Left ventricle myocardium inferior (tissue), 1 donor: ENCODE measurements at places on chromosomes 1 and 21. TPM values are rescaled to one million over a fixed set of nuclear protein-coding genes. Genes with fewer than 3 reads are reported as not detected.

GRCh38 chr1:224054012-224054411 is 59.9 kb upstream of the FBXO28 start:
- no peak overlapping the region for H3K27ac ChIP-seq
- H3K27me3 ChIP-seq = peaks cover 3% of the 10 kb centered on the region
- H3K4me3 ChIP-seq = no peak overlapping the region
- H3K36me3 ChIP-seq = no peaks in the 10 kb centered on the region

GRCh38 chr1:71586030-71586429 is 505.2 kb upstream of the ZRANB2 start:
- no peak overlapping the region for H3K4me3 ChIP-seq
- DNase-seq = no peak
- H3K36me3 ChIP-seq = no peaks in the 10 kb centered on the region
- H3K27me3 ChIP-seq = no peaks in the 10 kb centered on the region
- H3K27ac ChIP-seq = no peak overlapping the region

Gene INTS11
- 70.1 TPM for total RNA-seq

DNA sequence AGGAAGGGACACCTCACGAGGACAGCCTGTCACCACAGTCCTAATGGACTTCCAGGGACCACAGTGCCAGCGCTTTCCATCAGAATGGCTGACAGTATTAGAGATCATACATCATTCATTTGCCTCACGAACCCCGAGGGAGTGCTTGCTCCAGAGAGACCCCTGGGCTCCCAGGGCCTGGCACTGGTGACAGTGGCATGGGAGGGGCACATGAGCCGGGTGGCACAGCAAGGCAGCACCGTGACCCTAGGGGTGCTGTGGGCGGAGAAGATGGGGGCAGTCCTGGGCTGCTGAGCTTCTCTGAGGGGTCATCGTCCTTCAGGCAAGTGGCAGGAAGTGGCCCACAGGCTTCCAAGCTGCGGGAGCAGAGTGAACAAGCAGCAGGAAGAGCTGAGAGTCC is 16.4 kb upstream of the TSPEAR start:
- H3K4me1 ChIP-seq = peaks cover 7% of the 10 kb centered on the region
- peaks cover 54% of the 10 kb centered on the region for H3K27me3 ChIP-seq
- H3K4me3 ChIP-seq = no peak overlapping the region
- no peak overlapping the region for H3K27ac ChIP-seq
- no peak for DNase-seq
- H3K36me3 ChIP-seq = no peaks in the 10 kb centered on the region

DNA sequence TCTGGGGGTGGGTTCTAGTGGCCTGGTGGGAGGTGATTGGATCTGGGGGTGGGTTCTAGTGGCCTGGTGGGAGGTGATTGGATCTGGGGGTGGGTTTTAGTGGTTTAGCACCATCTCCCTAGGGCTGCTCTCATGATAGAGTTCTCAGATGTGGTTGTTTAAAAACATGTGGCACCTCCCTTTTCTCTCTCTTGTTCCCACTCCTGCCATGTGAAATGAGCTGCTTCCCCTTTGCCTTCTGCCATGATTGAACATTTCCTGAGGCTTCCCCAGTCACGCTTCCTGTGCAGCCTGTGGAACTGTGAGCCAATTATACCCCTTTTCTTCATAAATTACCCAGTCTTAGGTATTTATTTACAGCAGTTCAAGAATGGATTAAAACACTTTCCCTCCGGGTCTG is 327.3 kb upstream of the AJAP1 start:
- H3K4me3 ChIP-seq = no peak overlapping the region
- H3K4me1 ChIP-seq = no peaks in the 10 kb centered on the region
- H3K36me3 ChIP-seq = no peaks in the 10 kb centered on the region
- H3K27me3 ChIP-seq = peaks cover 73% of the 10 kb centered on the region
- DNase-seq = no peak
- H3K27ac ChIP-seq = no peak overlapping the region

DNA sequence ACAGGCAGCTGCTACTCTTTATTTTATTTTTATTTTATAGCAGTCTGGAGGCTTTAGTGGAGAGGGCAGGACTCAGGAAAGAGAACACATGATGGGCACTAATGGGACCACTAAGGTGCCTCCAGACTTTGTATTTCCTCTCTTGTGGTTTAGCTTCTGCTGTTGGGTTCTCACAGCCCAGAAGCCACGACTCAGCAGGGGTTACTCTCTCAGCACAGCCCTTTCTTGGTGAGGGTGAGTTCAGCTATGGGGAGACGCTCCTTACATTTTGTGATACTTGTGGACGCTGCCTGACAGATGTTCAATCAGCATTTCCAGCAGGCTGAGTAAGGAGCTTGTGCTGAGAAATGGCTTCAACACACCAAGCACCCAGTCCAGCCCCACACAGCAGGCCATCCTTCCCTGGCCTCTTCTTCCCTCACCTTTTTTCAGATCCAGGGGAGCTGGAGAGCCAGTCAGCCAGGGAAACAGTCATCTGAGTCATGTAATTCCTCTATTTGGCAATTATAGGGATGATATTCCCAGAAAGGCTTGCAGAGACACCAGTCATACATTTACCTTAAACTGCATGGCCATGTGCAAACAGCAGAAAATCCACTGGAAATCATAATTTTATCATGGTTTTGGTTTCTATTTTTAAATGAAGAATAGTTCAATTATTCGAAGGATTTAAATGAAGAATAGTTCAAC is 53.2 kb upstream of the RAB3GAP2 start:
- no peaks in the 10 kb centered on the region for H3K4me1 ChIP-seq
- no peaks in the 10 kb centered on the region for H3K27me3 ChIP-seq
- DNase-seq = no peak

DNA sequence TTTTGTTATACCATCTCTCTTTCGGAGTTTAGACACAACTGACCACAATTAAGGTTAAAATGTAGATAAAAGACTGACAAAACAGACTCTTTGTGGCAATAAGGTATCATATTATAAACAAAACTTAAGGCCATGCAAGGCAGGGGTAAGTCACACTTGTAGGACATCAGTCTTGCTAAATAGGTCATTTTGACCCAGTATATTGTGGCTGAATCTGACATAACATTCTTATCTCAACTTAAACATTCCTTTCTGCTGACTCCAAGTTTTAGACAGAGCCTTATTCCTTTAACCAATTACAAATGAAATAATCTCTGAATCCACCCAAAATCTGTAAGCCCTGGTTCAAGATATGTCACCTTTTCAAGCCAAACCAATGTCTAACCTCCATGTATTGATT is 733.4 kb upstream of the B3GALT2 start:
- H3K4me3 ChIP-seq = no peak overlapping the region
- H3K27me3 ChIP-seq = no peaks in the 10 kb centered on the region
- H3K36me3 ChIP-seq = no peaks in the 10 kb centered on the region
- no peak overlapping the region for H3K27ac ChIP-seq

- no peaks in the 10 kb centered on the region for H3K27me3 ChIP-seq
- H3K27ac ChIP-seq = peak overlapping the region; percentile 75
- H3K36me3 ChIP-seq = no peaks in the 10 kb centered on the region
- peak; percentile 42 for DNase-seq
Measured at GRCh38 chr1:27137544-27138075, 17.3 kb downstream of the SLC9A1 start.

Gene TNFAIP8L2
- total RNA-seq = 0.88 TPM

DNA sequence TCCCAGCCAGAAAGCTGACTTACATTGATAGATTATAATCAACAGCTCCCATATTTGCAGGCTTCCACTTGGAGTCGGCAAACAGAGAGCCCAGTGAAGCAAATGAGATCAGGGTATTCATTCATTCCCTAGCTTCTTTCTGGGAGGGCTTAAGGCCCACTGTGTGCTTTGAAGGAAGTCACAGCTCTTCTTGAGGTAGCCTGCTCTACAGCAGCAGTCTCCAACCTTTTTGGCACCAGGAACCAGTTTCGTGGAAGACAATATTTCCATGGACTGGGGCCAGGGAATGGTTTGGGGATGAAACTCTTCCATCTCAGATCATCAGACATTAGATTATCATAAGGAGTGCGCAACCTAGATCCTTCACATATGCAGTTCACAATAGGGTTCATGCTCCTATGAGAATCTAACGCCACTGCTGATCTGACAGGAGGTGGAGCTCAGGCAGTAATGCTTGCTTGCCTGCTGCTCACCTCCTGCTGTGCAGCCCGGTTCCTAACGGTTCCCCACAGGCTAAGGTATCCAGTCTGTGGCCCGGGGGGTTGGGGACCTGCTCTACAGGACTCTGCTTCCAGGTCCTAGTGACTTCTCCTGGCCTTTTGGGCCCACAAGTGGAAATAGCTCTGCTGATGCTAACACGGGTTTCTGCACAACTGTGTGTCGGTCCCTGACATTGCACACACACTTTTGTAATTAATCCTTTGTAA is 13.7 kb upstream of the ADAM30 start:
- no peak overlapping the region for H3K27ac ChIP-seq
- no peak overlapping the region for H3K4me3 ChIP-seq
- DNase-seq = no peak

GRCh38 chr1:192575499-192576189 is at the start of gene RGS1:
Gene RGS1, plus strand, starts transcription at chr1:192575773. Its CDS starts 20 bp downstream, at chr1:192575793.
- H3K36me3 ChIP-seq = no peaks in the 10 kb centered on the region
- H3K4me3 ChIP-seq = no peak within 1 kb of the TSS
- peak; percentile 16 for DNase-seq
- no peaks in the 10 kb centered on the region for H3K27me3 ChIP-seq
- no peak within 1 kb of the TSS for H3K27ac ChIP-seq

DNA sequence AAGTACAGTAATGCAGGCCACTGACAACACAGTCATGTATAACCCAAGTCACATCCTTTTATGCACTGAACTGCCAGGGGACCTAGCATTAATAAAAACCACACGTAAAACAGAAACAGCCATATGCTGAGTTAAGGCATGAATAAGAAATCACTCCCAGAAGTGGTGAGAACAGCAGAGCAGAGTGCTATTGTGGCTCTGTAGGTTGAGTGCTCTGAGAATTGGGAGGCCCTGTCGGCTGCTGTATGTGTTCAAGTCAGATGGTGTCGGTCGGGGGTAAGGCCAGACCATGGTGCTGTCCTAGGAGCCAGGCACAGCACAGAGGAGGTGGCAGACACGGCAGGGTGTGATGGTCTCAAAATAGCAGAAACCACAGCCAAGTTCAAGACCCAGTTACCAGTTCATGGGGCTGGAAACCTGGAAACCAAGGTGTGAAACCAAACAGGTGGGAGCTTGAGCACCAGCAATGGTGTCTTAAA is 126.6 kb upstream of the COA6 start:
- no peak for DNase-seq
- no peaks in the 10 kb centered on the region for H3K4me1 ChIP-seq
- H3K4me3 ChIP-seq = no peak overlapping the region
- H3K27ac ChIP-seq = no peak overlapping the region

GRCh38 chr1:221850470-221851187 is 108.7 kb upstream of the DUSP10 start:
- H3K36me3 ChIP-seq = no peaks in the 10 kb centered on the region
- no peak for DNase-seq
- H3K27me3 ChIP-seq = no peaks in the 10 kb centered on the region
- no peaks in the 10 kb centered on the region for H3K4me1 ChIP-seq
- H3K27ac ChIP-seq = no peak overlapping the region

Gene NUDT4B
- total RNA-seq = not detected

GRCh38 chr21:33317786-33318486 is 6.8 kb upstream of the IFNAR1 start:
- H3K4me3 ChIP-seq = no peak overlapping the region
- no peak overlapping the region for H3K27ac ChIP-seq
- H3K27me3 ChIP-seq = no peaks in the 10 kb centered on the region
- no peaks in the 10 kb centered on the region for H3K36me3 ChIP-seq
- no peaks in the 10 kb centered on the region for H3K4me1 ChIP-seq

Gene LAMC2
- 1.2 TPM for total RNA-seq

Gene KPRP
- total RNA-seq = not detected

- H3K4me3 ChIP-seq = no peak overlapping the region
- peaks cover 34% of the 10 kb centered on the region for H3K27me3 ChIP-seq
- no peaks in the 10 kb centered on the region for H3K4me1 ChIP-seq
Measured at GRCh38 chr1:218250492-218250891, 34.6 kb upstream of the RRP15 start.

GRCh38 chr21:44773291-44773932 is 28.2 kb downstream of the UBE2G2 start:
- DNase-seq = no peak
- no peaks in the 10 kb centered on the region for H3K27me3 ChIP-seq
- peaks cover 95% of the 10 kb centered on the region for H3K36me3 ChIP-seq
- no peaks in the 10 kb centered on the region for H3K4me1 ChIP-seq
- H3K4me3 ChIP-seq = no peak overlapping the region

DNA sequence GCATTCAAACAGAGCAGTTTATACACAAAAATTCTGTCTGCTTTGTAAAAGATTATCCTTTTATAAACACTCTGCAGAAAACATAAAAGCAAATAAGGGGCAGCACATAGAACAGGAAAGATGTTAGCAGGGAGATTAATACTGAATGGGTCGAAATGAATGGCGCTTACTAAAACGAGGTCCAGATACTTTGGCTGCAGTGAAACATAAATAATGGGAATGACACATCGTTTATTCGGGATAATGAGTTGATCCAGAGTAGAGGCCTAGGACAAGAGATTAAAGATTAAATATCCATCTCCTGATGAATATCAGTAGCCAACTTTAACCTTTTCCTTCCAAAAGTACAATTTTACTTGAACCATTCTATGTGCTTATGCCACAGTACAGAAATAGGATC is 54.4 kb upstream of the PROX1 start:
- H3K27ac ChIP-seq = no peak overlapping the region
- H3K4me1 ChIP-seq = peaks cover 13% of the 10 kb centered on the region
- H3K4me3 ChIP-seq = no peak overlapping the region
- no peaks in the 10 kb centered on the region for H3K36me3 ChIP-seq
